ENCODE measurements at places on chromosomes 1 and 21.

DNA sequence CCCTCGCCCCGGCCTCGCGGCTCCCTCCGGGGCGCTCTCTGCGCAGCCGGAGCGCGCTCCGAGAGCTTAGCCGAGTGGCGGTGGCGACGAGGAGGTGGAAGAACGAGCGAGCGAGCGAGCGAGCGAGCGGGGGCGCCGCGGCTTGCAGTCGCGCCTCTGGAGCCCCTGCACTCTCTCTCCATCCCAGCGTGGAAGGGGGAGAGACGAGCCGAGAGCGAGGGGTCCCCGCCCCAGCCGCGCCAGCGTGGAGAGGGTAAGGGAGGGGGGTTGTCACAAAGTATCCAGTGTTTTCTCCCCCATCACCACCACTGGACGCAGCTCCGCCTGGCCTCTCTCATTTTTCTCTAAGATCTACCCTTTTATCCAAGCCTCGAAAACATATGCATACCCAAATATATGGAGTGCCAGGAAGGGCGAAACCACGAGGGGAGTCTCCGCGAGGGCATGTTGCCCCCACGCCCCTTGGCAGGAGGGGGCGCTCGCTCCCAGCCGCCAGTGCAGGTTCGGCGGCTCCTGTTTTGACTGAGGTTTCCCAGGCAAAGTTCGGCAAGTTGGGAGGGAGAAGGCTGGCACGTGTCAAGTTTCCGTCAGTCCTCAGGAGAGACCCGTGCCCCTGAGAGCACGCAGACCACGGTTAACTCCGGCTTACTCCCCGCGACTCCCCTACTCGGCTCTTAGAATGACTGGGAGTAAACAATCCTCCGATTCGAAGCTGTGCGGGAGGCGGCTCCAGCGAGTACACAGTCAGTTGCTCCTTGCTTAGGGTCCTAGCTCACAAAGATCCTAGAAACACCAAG lies 569 bp upstream of the DAB1 start:
- peak; percentile 52 for DNase-seq

DNA sequence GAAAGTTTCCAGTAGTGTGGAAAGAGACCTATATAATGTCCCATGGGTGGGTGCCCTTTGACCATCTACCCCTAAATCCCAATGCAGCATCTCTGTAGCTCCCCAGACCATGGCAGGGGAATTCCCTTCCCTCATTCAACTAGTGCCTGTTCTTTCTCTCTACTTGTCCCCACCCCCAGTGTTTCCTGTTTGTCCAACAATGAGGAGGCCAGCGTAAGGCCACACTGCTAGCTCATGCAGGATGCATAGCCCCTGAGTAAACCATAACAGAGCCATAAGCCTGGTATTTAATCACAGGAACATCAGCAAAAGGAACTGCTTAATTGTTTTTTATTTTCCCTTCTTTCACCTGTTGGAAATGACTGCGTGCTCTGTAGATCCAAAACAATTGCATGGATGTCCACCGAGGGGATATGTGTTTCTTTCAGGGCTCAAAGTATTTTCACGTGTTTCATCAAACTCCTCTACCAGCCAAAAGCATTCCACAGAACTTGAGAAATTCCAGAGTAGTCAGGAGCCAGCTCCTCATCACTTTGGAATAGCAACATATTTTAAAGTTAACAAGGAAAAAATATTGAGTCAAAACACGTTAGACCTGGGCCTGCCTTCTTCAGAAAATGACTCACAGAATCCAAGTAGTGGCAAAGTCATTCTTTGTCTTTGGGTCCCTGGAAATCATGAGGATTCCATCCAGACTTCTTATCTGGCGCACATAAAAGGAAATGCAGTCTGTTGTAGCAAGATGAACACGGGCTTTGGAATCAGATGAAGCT lies 162.5 kb upstream of the SGIP1 start:
- DNase-seq: peak; percentile 79

- no peak for DNase-seq
Measured at GRCh38 chr1:170064821-170065220, 9.7 kb downstream of the KIFAP3 start.

DNA sequence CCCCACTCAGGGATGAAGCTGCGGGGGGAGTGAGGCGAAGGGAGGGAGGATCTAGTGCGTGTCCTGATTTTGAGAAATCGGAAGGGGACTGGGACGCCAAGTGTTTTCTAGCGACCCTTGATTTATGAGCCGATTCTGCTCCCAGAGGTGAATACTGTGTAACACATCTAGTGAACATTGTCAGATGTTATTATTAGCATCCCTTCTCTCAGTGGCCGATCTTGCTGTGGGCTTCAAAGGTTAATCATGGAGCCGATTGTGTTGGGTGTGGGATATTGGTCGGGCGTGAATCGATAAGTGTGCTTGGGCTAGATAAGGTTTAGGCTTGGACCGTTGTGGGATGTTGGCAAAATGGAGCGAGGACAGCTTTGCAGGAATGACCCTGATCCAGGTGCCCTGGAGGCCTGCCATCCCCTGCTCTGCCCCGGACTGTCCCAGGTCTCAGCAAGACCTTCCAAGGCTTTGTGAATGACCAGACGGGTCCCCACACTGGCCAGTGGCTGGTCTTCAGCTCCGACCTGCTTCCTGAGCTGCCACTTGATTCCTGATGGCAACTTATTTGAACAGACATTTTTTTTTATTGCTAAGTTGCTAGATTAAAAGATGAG lies 2.2 kb downstream of the AJAP1 start:
- no peak for DNase-seq

GRCh38 chr1:200620273-200621131 lies at the start of gene KIF14:
Gene KIF14 (minus strand): TSS chr1:200620751. CDS start chr1:200618723, 2,028 bp downstream.
- peak; percentile 89 for DNase-seq

- no peak for DNase-seq
Measured at GRCh38 chr1:212465311-212465710, 32.6 kb downstream of the NENF start.

DNA sequence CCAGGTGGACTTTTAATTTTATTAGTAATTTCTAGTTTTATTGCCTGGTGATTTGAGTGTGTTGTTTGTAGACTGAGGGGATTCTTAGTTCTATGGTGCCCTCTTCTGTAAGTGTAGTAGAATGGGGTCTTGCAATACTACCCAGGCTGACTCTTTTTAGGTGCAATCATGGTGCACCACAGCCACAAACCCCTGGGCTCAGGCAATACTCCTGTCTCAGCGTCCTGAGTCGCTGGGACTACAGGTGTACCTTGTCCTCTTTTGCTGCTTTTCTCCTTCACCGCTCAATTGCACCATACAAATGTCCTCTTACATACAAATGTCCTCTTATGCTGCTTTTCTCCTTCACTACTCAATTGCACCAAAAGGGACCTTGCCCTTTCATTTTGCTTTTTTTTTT lies 43.1 kb downstream of the SCP2 start:
- peak; percentile 24 for DNase-seq

DNA sequence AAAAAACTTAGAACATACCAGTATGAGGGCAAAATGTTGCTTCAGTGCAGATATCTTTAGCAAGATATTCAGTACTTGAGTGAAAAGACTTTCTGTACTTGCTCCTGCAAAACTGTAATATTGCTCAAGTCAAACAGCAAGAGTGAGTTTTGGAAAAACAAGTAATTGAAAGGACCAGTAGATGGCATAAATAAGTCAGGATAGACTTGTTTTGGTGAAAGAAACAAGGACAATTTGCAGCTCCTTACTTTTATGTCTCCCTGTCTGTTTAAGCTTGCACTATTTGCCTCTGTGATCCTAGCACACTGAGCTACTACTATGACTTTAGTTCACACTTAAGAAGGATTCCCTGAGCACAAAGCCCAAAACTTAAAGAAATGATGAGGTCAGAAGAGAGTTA lies 39.1 kb downstream of the IFI44 start:
- DNase-seq: peak; percentile 68

- no peak for DNase-seq
Measured at GRCh38 chr1:180154003-180154324, 705 bp upstream of the QSOX1 start.

- DNase-seq: no peak
Measured at GRCh38 chr1:107132195-107132594, 8.6 kb upstream of the NTNG1 start.

- no peak for DNase-seq
Measured at GRCh38 chr21:46431448-46431847, 27.2 kb upstream of the DIP2A start.

DNA sequence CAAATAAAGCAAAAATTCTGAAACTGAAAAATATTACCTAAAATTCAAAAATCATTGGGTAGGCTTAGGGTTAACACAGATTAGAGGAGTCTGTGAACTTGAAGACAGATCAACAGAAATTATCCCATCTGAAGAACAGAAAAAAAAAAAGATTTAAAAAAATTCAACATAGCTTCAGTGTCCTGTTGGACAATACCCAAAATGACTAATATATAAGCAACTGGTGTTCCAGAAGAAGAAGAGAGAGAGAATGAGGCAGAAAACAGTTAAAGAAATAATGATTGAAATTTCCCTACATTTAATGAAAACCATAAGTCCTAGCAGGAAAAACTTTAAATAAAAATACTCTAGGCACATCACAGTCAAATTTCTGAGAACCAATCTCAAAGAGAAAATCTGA lies 31.5 kb downstream of the TMCO1 start:
- DNase-seq: peak; percentile 4

GRCh38 chr1:108643492-108644335 lies 17.2 kb downstream of the HENMT1 start:
- peak; percentile 66 for DNase-seq

GRCh38 chr1:227453631-227454355 lies 109.6 kb upstream of the ZNF678 start:
- no peak for DNase-seq

DNA sequence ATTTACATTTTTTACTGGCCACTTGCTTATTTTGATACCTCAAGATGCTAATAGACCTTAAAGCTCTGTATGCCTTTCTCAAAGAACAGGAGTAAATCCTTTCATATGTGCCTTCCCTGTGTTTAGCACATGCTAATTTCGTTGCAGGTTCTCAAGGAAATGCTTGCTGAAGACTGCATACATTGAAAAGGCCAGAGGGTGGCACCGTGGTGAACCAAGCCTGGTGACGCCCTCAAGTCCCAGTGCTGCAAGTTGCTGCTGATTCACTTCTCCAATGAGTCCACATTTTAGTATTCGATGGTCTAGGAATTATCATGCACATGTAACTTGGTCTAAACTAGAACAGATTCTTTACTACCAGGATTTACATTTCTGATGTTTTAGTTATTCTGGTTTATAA lies 94.1 kb downstream of the CLDN17 start:
- peak; percentile 3 for DNase-seq

- DNase-seq: no peak
Measured at GRCh38 chr1:161499099-161500039, 5.9 kb upstream of the FCGR2A start.

DNA sequence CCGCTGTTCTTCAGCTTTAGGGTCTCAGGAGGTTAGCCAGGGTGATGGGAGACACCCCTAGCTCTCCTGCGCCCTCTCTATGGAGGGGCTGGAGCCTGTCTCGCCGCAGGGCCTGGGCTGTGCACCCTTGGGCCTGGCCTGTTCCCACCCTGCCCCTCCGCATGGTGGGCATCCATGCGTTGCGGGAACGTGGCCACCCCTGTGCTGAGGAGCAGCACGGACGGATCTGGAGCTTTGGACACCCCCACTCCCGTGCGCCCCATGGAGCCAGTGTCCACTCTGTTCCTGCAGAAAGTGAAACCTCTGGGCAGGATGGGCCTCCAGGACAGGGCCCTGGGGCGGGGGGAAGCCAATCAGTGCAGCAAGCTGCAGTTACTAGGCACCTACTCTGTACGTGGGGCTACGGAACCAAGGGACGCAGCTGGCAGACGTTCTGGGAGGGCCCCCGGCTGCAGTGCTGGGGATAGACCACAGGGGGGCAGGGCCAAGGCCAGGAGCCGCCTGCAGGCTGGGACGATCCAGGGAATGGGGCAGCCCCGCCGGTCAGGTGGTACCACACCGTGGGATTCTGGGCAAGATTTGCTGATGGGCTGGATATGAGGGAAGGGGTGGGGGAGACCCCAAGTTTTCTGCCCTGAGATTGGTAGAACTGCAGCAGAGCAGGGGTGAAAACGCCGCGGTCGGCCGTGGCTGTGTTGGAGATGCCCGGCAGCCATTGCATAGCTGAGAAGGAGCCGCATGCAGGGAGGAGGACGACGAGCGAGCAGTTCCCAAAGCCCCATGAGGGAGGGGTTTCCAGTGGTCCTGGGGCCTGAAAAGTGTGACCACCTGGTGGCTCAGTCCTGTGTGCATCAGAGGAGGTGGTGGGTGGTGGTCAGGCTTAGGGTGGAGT lies 43.3 kb downstream of the TP73 start:
- peak; percentile 11 for DNase-seq

DNA sequence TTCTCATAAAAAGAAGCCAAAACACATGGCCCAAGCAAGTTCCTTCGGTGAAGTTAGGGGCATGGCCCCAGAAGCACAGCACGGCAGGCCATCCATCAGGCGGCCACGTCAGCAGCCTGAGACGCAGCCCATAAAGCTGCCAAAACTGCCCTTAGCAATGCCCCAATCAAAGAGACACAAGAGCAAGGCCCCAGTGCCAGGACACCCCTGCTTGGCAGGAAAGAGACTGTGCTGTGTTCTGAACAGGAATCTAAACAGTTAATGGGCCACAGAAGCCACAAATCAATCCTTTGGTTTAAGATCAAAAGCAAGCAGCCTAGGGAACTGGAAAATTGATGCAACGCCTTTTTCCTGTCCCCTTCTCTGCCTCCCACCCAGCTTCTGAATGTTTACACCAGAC lies 497.0 kb upstream of the USP24 start:
- peak; percentile 86 for DNase-seq

- no peak for DNase-seq
Measured at GRCh38 chr1:182677397-182678098, 6.8 kb downstream of the RGS8 start.

GRCh38 chr1:213393860-213394259 lies 342.8 kb downstream of the RPS6KC1 start:
- DNase-seq: no peak

- DNase-seq: no peak
Measured at GRCh38 chr21:40641042-40641441, 205.9 kb downstream of the DSCAM start.

GRCh38 chr1:52627028-52627427 lies 5.9 kb upstream of the SHISAL2A start:
- DNase-seq: no peak

GRCh38 chr1:234543442-234544086 lies 64.6 kb upstream of the TARBP1 start:
- no peak for DNase-seq

DNA sequence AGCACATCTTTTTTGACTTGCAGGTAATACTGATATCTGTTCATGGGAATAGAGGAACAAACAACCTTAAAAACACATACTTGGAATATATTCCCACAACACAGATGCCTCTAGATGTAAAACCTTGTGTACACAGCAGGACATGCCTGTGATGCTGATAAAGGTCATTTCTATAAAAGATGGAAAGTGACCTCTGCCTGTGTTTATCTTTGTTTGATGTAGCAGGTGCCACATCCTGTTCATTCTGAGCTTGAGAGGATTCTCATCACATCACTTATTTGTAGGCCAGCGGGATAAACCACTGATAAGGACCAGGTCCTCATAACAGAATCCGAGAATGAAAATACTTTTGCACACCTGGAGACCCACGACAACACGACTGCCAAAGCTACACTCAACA lies 133.7 kb downstream of the SMYD2 start:
- no peak for DNase-seq

All from fibroblast of skin of abdomen (primary cell).